WTC11 (cell line): ENCODE measurements at places on chromosomes 5 and 9. TPM values are rescaled to one million over a fixed set of nuclear protein-coding genes. Genes with fewer than 3 reads are reported as not detected.

DNA sequence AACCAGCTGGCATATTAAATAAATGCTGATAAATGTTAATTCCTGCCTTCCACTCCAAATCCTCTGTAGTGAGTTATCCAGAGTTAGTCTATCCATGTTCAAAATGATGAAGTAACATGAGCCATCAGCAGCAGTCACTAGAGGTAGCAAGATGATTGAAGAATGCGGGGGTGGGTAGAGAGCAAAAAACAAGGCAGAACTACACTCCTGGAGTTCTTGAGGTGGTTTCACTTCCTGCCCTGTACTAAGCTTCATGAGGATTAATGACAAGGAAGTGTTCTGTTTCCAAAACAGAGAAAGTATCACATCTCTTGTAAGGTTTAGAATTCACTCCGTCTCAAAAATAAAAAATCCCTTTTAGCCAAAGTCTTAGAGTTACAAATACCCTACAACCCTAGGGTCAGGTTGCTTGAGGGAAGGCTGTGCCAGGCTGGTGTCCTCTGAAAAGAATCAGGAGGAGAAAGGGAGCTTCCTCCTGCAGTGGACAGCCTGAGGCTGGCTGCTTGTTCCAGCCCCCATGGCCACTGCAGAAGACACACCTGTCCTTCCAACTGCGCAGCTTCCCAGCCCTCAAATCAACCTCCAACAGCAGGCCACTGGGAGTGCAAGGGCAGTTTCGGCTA lies 180.2 kb downstream of the DENND1A start:
- no peak for DNase-seq

The FCN1 gene
- total RNA-seq: 0.09 TPM in 1 of 3 replicates, not detected in the others

DNA sequence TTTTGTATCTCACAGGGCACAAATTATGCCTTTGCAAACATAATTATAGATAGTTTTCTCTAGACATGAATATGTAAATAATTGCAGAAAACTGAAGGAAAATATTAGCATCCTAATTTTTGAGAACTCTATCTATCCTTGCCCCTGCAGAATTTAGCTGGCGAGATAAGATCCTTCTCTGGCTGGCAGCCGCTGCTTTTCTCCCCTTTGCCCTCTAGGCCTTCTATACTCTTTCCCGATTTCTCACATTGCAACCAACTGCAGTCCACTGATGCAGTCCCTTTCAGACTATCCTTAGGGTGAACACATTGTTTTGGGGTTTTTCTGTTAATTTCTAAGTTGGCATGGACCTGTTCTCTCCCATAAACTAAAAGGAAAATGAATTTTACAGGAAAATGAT lies 91.3 kb downstream of the CD180 start:
- DNase-seq: no peak

The SLC23A1 gene
- not detected in 3 replicates for total RNA-seq

The PCDHGA7 gene
- total RNA-seq: 1.6 to 2.8 TPM (median 2.1 TPM) in 3 replicates

DNA sequence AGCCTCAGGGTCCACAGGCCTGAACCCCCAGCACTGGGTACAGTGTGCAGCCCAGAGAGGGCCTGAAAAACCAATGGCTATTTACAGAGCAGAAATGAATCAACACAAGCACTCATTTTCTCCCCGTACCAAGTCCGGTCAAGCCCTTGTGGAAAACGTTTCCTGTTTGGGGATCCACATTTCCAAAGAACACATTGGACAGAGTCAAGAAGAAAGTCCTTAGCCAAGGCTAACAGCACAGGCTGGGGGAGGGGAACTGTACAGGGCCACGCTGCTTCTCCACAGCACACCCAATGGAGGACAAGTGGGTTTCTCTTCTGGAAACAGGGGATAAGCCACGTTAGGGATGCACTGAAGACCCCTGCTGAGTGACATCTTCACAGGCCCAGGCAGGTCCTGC lies 62.3 kb downstream of the NSUN2 start:
- DNase-seq: no peak
